Stimulated activated CD8-positive, alpha-beta memory T cell treated with anti-CD3 and anti-CD28 coated beads, Interleukin-4, amount 100 ng/mL, for 1 hour (primary cell): ENCODE measurements at places on chromosomes 6 and 20.

- DNase-seq, result no peak
Observed at GRCh38 chr6:17415321-17415720, 21.9 kb downstream of the CAP2 start.

- DNase-seq, result no peak
Observed at GRCh38 chr6:145187491-145188206, 547.7 kb downstream of the EPM2A start.

GRCh38 chr20:19498756-19499155, 259.3 kb upstream of the RIN2 start:
- DNase-seq, result no peak

- DNase-seq, result no peak
Observed at GRCh38 chr6:32177183-32177787, 920 bp upstream of the RNF5 start.

GRCh38 chr6:89689732-89690131, 51.2 kb upstream of the LYRM2 start:
- DNase-seq, result no peak

GRCh38 chr20:16043931-16044330, 529.3 kb downstream of the KIF16B start:
- no peak for DNase-seq

GRCh38 chr6:168968228-168968627, 285.4 kb downstream of the THBS2 start:
- no peak for DNase-seq

DNA sequence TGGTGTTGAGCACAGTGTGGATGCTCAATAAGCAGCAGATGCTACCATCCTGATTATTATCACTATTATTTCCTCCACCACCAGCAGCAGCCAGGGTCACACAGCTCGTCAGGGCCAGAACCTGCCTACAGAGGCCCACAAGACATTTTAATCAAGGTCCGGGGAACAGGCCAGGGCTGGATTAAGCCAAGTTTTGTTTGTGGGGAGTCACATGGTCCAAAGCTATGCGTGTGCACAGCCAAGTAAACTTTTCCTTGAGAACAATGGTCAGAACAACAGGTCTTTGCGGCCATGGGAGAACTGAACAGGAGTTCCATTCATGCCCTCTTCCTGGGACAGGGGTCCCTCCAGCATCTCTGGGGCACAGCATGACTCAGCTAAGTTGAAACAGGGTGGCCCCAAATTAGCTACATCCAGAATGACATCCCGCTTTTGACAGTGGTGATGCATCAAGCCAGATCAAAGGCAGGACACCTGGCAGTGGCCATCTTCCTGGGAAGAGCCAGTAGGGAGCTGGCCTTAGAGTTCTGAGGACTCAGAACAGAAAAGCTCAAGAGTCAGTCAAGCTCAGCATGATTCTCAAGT, 11.7 kb downstream of the SNTA1 start:
- DNase-seq, result no peak

GRCh38 chr6:95648636-95649035, 71.3 kb downstream of the MANEA start:
- no peak for DNase-seq

GRCh38 chr20:50190251-50191064, at the start of gene CEBPB:
Gene CEBPB, plus strand, starts transcription at chr20:50190830. Its CDS starts 204 bp downstream, at chr20:50191034.
- peak; percentile 44 for DNase-seq

- DNase-seq, result no peak
Observed at GRCh38 chr6:37033255-37033654, 27.8 kb downstream of the FGD2 start.

DNA sequence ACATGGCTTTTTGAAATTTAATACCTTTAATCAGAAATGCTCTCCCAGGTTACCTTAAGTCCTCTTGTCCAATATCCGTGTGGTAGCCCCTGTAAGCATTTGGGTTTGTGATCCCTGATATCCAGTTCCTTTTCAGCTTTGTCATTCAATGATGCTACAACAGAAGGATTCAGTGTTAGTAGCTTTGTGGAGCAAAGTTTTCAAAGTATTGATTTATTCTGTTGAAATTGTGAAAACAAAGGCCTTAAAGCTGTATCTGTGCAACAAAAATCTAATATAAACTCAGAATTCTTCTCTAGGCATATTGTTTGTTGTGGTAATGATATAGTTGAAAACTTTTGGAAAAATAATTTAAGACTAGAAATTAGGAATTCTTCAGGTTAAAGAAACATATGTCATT, 91.9 kb downstream of the ADGRB3 start:
- DNase-seq, result no peak

DNA sequence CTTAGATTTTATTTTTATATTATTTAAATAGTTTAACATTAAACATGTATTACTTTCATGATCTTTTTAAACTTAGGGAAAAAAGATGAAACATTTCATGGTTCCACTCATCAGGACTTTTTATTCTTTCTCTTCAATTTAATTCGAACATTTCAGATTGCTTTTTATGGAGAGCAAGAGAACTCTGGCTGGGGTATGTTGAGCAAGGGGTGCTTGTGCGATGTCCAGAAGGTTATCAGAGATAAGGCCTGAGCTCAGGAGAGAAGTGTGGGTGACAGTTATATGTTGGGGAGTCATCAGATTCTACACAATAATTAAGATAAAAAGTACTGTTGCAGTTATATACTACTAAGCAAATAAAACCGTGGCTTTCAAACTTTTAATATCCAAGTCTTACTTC, 37.5 kb downstream of the FKBP5 start:
- DNase-seq, result no peak

- no peak for DNase-seq
Observed at GRCh38 chr20:366041-366718, 14.4 kb upstream of the TRIB3 start.

DNA sequence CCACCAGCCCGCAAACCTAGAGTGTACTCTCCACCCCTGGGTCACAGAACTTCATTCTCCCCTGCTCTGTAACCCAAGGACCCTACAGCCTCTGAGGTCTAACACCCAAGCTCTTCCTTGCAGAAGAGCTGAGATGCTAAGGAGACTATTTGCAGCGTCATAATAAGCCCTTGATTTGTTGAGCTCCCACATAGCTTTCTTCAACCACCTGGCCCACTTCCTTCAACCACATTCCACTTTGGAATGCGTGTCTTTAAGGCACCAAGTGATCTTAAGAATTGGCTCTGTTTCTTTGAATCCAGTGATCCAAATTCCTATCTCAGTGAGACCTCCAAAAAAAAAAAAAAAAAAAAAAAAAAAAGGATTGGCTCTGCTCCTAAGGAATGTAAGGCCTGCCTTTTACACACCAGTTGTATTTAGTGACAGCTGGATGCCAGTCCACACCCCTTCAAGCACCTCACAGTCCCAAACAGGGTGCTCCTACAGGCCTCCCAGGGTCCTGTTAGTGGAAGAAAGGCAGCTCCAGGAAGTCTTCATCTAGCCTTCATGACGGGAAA, 106.2 kb downstream of the UBE3D start:
- DNase-seq, result no peak

GRCh38 chr6:31272436-31272835, 544 bp upstream of the HLA-C start:
- DNase-seq, result no peak

DNA sequence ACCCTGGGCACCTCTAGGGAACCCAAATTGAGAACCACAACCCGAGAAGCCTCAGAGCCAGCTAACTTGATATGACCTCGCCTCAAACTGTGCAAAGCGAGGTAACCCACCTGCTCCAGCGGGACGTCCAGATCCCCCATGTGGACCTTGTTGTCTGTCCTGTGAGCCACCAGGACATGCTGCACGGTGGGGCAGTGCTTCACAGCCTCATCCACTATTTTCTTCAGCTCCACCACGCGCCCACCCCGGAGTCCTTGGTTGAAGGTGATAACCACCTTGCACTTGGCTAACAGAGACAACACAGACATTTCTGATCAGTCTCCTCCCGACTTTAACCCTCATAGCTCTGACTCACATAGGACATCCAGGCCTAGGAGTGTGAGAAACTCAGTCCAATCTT, 30.8 kb upstream of the APMAP start:
- DNase-seq, result no peak

DNA sequence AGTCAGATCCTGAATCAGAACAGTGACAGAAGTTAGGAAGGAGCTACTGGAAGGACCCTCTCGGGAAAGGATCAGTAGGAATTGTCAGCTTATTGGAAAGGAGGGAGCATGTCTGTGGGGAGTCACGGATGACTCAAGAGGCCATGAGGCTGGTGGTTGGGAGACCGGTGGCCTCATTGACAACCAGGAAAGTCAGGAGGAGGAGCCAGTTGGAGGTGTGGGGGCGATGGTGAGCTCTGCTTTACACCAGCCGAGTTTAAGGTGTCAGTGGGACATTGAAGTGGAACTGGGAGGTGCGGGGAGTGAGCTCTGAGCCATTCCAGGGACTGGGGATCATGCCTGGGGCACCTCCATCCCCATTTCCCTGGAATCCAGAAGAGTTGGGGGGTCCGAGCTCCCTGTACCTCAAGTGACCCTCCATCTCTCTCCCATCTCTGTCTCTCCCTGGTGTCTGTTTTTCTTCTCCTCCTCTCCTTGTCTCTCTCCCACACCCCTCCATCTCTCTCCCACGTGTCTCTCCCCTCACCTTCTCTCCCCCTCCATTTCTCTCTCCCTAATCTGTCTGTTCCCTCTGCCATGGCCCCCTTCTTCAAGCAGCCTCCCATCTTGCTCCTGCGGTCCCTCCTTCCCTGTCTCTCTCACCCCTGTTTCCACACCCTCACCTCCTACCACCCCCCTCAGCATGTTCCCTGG, 14.3 kb upstream of the ZBTB9 start:
- no peak for DNase-seq

DNA sequence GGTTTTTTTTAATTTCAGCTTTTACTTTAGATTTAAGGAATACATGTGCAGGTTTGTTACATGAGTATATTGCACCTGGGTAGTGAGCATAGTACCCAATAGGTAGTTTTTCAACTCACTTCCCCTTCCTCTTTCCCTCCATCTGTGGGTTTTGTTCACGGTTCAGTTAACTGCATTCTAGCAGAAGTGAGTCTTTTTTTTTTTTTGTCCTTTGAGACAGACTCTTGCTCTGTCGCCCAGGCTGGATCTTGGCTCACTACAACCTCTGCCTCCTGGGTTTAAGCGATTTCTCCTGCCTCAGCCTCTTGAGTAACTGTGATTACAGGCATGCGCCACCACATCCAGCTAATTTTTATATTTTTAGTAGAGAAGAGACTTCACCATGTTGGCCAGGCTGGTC, 8.7 kb downstream of the UBR2 start:
- DNase-seq, result no peak

GRCh38 chr6:48048451-48049146, 62.4 kb downstream of the PTCHD4 start:
- no peak for DNase-seq

- DNase-seq, result no peak
Observed at GRCh38 chr6:129844118-129844891, 16.8 kb downstream of the TMEM244 start.

- DNase-seq, result no peak
Observed at GRCh38 chr6:168611691-168612090, 170.7 kb downstream of the SMOC2 start.

GRCh38 chr6:4358414-4359107, 223.2 kb upstream of the ECI2 start:
- DNase-seq, result no peak

- no peak for DNase-seq
Observed at GRCh38 chr20:14838663-14839628, 501.5 kb upstream of the FLRT3 start.

- DNase-seq, result no peak
Observed at GRCh38 chr6:36666826-36667591, 11.5 kb upstream of the CDKN1A start.

- DNase-seq, result no peak
Observed at GRCh38 chr6:90109141-90109540, 187.5 kb downstream of the BACH2 start.

GRCh38 chr6:142055219-142055618, 77.5 kb upstream of the GJE1 start:
- no peak for DNase-seq

- no peak for DNase-seq
Observed at GRCh38 chr6:74250161-74250818, 554.3 kb downstream of the CD109 start.

GRCh38 chr20:944774-945410, 28.8 kb upstream of the ANGPT4 start:
- no peak for DNase-seq

DNA sequence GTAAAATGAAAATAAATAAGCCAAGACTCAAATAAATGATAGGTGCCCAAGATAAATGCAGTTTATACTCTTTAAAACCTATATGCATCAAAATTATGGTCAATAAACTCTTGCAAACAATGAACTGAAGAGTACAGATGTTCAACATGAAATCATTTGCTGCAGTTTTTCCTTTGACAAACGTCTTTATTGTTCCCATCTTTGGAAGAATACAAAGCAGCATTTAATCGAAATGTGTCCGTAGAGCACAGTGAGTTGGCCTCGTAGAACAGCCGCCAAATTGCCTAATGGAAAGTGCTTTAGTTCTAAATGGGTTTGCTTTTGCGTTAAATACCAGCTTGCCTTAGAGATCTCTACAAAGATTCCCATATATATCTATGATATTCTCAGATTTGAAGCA, 447.4 kb downstream of the PKHD1 start:
- no peak for DNase-seq

GRCh38 chr6:47483853-47484546, 6.4 kb downstream of the CD2AP start:
- no peak for DNase-seq

DNA sequence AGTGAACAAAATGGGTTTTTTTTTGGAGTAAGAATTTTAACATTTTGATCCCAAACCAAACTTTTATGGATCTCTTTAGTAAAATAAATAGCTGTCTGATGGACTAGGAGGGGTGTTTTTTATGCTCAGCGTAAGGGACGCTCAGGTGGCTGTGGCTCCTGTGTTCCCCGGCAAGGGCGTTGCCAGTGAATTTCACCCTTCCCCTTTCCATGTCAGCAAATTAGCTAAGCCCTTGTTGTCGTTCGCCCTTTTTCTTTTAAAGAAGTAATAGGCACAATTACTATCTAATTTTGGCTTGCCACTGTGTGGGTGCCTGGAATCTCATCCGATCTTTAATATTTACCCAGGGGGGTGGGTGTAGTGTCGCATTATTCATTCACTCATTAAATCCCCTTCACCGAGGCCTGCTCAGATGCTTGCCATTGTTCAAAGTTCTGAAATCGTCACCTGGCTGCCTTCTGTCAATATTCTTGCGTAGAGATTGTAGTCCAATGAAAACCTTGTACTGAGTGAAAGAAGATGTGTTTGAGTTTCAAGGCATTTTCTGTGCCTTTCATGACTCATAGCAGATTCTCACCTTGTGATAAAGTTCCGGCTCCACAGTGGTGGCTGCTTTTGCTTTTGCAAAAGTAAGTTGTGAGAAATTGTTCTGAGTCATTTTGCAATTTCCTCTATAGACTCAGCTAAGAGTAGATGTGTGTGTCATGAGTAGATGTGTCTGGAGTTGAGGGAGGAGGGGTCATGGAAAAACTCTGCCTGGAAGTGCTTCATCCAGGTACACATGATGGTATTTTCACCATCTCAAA, 40.0 kb upstream of the CLDN20 start:
- no peak for DNase-seq

- no peak for DNase-seq
Observed at GRCh38 chr20:14922503-14923267, 585.3 kb upstream of the FLRT3 start.

- no peak for DNase-seq
Observed at GRCh38 chr6:153312634-153313033, 181.6 kb upstream of the RGS17 start.
